GM04504 (cell line): ENCODE measurements at places on chromosomes 4 and X.
A peak's percentile ranks its signal among the peaks of the same experiment; 100 is the strongest.

DNA sequence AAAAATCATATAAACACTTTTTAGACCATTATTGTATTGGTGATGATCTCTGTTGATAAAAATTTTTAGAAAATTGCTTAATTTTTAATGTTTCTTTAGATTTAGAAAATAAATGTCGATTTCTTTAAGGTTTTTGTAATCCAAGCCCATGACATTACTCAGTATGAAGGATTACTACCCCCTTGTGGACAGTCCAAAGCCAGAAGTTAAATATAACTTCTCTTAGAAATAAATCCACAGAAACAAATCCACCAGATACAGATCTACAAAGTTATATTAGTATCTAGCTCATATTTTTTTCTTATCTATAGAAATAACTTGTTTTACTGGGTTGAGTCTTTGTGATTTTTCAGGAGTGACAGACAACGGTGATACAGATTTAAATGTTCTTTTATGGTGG lies 18.9 kb downstream of the TIFA start:
- DNase-seq, result no peak

DNA sequence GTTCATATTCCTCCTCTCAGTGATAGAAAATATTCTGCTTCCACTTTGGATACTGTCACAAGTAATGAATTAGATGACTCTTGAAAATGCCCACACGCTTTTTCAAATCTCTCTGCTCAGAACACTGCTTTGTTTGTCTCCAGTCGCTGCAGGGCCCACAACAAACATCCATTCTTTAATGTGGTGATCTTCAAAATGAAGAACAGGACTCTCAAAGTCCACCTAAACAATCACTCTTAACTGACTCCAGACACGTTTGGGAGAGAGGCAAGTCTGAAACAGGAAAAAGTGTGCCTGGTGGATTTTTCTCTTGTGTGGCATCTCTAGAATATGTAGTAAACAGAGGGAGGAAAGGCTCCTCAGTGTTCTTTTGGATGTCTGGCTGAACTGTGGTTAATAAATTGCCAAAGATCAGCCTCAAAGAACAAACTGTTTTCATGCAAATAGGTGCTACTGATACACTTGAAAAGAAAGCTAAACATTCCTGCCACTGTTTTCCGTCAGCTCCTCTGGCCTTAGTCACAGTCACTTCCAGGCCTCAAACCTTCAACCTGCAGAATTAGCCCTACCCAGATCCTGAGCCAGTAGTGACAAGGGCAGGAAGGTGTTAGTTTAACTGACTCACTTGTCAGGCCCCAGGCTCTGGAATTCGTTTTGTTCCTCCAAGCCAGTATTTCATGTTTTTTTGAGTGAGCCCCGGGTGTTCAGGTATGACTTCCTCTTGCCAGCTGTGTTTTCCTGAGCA lies 259.6 kb upstream of the GPC4 start:
- no peak for DNase-seq

- no peak for DNase-seq
Measured at GRCh38 chr4:14829795-14830194, 172.5 kb upstream of the CPEB2 start.

GRCh38 chr4:74487771-74488170 lies 42.8 kb downstream of the AREG start:
- DNase-seq, result no peak

DNA sequence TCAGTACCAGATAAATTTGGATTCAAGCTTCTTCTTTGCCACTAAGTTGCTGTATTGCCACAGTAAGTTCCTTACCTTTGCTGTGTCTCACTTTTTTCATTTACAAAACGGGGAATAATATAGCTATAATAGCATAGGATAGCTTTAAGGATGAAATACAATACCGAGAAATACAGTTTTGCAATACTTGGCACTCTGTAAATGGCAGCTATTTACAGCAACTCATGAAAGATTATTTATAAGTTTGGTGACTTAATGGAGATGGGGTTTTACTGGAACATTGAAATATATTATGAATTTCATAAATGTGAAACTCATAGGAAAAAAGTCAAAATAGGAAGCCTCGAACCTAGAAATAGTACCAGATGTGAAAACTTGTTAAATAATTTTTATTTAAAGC lies 27.6 kb downstream of the ANXA10 start:
- DNase-seq, result no peak

- no peak for DNase-seq
Measured at GRCh38 chr4:48133669-48134068, 381 bp downstream of the TXK start.

DNA sequence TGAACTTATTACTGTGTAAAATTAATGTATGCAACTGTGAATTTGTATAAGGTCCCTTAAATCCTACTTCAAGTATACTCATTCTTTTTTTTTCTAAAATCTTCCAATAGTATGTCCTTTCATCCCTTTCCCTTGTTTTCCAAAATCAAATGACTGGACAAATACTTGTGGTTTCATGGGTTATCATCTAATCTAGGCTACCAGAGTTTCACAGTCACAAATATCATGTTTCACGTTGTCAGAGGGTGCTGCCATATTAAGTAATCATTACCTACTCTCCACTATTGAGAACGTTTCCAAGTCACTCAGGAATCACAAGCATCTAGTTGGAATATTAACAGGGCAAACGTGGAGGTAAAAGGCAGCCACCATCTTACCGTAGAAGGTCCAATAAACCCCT lies 1235.0 kb upstream of the TENM3 start:
- no peak for DNase-seq

GRCh38 chr4:151922306-151922705 lies 161.5 kb upstream of the GATB start:
- no peak for DNase-seq

GRCh38 chr4:106985830-106986229 lies 50.3 kb downstream of the DKK2 start:
- DNase-seq, result no peak

DNA sequence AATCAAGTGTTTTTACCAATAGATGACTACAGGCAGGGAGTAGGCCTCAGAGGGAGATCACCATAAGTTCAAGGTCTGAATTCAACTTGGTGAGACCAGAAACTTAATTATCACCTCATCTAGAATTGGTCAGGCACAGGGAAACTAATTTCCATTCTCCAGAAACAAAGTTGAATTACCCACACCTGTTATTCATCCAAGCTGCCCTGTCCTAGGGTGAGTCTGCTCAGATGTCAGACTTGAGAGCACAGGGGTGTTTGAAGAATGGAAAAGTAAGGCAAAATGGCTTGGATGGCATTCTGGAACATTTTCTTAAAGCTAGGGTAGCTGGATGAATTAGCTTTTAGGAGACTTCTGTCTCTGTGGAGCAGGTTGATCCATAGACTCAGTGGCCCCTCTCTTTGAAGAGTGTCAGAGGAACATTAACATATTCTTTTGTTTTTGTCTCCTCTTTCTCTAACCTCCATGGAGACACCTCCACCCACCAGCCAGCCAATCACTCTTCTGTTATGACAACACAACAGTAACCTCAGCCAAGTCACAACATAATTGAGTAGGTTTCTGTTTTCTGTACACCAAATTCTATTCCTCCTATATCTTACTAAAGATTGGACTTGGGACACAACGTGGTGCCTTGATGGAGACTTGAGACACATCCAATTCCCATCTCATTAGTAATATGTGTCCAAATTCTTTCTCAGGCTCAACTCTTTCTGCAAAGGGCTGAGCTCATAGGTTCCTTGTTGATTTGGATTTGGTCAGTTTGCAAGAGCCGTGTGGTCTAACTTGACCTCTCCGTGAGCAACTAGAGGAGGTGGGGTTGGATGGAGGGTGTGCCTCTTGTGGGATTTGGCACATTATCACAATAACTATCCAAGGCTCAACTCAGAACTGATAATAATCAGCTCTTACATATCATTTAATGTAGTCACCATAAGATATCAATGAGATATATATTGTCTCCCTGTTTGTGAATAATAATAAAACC lies 45.1 kb downstream of the VSIG4 start:
- no peak for DNase-seq

GRCh38 chr4:39718366-39719323 lies 20.7 kb downstream of the UBE2K start:
- DNase-seq, result no peak

DNA sequence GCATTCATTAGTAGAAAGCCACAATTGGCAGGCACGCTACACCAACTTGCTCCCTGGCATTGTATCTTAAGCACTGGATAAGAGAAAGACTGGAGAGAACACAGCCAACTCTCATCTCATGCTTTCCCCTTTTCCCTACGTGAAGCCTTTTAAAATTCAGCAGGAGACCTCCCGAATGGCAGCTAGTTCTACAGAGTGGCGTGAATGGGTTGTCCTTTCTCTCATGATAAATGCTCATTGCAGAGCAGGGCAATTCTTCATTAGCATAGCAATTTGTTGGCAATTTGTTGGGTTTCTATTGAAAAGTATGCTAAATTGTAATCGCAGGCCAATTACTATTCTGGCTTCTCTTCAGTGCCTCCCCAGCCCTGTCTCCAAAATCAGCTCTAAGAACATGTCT lies 48.0 kb downstream of the SEPTIN11 start:
- DNase-seq, result no peak

- no peak for DNase-seq
Measured at GRCh38 chr4:632196-632790, 6.9 kb downstream of the PDE6B start.

GRCh38 chr4:98474408-98474844 lies 184.0 kb downstream of the TSPAN5 start:
- DNase-seq, result peak; percentile 47

- no peak for DNase-seq
Measured at GRCh38 chr4:7964459-7964858, 24.8 kb upstream of the AFAP1 start.

GRCh38 chrX:19019996-19020395 lies 36.1 kb upstream of the PHKA2 start:
- no peak for DNase-seq

GRCh38 chr4:69920874-69921273 lies 10.0 kb upstream of the CSN1S1 start:
- no peak for DNase-seq

DNA sequence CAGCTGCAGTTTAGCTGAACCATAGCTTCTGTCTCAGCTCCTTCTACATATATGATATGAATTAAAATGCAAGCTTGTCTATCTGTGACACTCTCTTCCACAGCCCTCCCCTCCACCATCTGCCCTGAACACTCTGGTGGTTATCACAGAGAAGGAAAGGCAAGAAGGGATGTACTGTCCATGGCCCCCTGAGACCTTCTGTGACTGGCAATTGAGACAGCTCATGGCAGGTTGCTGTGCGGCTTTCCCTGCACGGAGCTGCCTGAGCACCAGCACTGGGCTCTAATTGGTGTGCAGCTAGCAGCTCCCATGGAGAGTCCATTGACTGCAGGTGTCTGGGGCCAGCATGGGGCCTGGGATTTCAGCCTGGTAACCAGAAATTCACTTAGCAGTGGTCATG lies 109.8 kb upstream of the ANXA3 start:
- no peak for DNase-seq

DNA sequence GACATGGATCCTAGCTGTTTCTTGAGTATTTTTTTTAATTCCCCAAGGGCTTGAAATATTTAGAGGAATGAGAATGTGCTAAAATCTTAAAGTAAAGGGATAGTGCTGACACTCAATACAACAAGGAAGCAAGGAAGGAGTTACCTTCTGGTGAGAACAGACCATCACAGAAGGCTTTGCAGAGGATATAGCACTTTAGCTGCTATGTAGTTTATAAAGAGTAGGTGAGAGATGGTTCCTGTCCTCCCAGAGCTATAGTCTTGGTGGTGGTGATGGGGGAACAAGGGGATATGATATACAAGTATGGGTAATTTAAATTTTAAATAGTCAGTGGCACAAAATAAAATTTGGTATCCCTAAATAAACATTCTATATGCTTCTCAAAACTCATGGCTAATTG lies 47.6 kb downstream of the MTHFD2L start:
- DNase-seq, result no peak

DNA sequence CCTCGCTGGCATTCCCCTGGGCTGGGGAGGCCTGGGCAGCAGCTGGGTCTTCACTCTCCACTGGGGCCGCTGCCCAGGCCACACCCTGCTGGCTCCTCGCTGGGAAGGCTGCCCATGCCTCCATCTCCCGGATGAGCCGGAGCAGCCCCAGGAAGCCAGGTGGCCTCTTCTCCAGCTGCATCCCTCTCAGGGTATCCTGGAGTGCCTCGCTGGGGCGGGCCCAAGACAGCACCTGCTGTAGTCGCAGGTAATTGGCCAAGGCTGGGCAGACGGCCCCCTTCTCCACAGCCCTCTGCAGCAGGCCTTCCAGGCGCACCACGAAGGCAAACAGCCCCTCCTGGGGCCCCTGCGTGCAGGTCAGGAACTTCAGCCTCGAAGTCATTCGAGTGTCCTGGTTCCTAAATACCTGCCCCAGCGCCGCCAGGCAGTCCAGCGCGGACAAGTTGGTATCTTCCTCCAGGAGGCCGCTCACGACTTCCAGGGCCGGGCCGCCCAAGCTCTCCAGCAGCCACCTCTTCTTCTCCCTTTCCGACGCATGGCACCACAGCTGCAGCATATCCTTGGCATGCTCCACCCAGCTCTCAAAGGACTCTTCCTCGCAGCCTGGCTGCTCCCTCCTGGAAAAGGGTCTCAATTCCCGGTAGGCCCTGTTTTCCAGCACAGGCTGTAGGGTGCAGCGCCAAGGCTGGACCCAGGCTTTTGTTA lies 3.7 kb downstream of the PNMA6E start:
- no peak for DNase-seq

DNA sequence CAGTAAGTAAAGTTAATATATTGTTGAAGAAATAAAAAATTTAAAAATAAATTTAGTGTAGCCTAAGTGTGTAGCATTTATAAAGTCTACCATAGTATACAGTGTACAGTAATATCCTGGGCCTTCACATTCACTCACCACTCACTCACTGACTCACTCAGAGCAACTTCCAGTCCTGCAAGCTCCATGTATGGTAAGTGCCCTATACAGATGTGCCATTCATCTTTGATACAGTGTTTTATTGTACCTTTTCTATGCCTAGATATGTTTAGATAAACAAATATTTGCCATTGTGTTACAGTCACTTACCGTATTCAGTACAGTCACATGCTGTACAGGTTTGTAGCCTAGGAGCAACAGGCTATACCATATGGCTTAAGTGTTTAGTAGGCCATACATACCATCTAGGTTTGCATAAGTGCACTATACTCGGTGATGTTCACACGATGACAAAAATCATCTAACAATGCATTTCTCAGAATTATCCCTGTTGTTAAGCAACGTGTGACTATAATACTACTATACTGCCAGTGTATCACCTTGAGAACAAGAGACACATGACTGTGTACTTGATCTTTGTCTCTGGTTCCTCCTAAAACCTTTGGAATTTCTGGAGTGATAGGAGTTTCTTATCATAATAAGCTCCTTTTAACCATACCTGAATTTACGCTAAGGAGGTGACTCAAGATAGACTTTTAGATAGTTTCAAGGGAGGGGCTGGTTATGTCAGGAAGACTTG lies 25.8 kb upstream of the SEPTIN11 start:
- no peak for DNase-seq

DNA sequence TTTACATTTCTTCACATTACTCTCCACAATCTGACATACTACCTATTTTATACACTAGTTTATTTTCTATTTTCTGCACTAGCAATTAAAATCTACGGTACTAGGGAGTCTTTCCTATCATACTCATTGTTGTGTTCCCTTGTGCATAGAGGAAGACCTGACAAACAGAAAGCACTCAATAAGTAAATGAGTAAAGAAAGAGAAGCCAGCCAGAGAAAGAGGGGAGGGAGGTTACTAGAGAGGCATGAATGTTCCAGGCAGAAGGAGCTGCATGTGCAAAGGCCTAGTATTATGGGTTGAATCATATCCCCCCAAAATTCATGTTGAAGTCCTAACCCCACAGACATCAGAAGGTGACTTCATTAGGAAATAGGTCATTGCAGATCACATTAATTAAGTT lies 114.0 kb downstream of the ZAR1 start:
- no peak for DNase-seq
